ENCODE measurements at places on chromosomes 5 and 9. TPM values are rescaled to one million over a fixed set of nuclear protein-coding genes. Genes with fewer than 3 reads are reported as not detected.

- no peaks in the 10 kb centered on the region for H3K36me3 ChIP-seq
- DNase-seq: no peak
- no peaks in the 10 kb centered on the region for H3K4me1 ChIP-seq
- H3K27ac ChIP-seq: no peak overlapping the region
- H3K27me3 ChIP-seq: peaks cover 4% of the 10 kb centered on the region
Measured at GRCh38 chr5:36389245-36389644, 87.5 kb upstream of the RANBP3L start.

DNA sequence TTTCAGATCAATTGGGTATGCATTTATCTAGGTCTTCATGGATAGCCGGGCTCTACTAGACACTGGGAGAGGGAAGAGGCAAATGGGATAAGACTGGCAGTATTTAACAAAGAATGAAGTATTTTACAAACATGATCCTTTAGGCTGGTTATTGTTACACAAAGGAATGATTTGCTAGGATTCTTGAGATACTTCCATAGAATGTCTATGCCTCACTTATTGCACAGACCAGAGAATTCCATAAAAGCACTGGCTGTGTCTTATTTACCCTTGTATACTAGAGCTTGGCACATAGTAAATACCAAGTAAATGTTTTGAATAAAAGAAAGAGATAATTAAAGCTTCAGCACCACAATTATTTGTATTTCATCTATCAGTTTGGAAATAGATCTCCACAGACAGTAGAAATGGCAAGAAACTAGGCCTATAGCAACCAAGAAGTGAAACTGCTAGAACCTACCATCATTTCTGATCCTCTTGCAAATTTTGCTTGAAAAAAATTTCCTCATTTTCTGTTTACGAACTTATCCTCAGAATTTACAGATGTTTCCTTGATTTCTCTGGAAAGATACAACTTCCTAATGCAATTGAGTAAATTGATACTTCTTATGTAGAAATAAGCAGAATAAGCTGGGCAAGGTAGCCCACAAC lies 3.8 kb downstream of the PDCD1LG2 start:
- H3K27me3 ChIP-seq: no peaks in the 10 kb centered on the region
- H3K4me3 ChIP-seq: no peak overlapping the region
- H3K27ac ChIP-seq: no peak overlapping the region
- H3K36me3 ChIP-seq: no peaks in the 10 kb centered on the region

GRCh38 chr9:85723215-85723614 lies 18.5 kb downstream of the AGTPBP1 start:
- no peaks in the 10 kb centered on the region for H3K36me3 ChIP-seq
- peak overlapping the region; percentile 34 for H3K27ac ChIP-seq
- H3K4me3 ChIP-seq: peak overlapping the region; percentile 61
- peaks cover 23% of the 10 kb centered on the region for H3K4me1 ChIP-seq
- peak; percentile 9 for DNase-seq
- H3K27me3 ChIP-seq: no peaks in the 10 kb centered on the region

GRCh38 chr5:33563983-33564908 lies 123.5 kb downstream of the TARS1 start:
- no peaks in the 10 kb centered on the region for H3K27me3 ChIP-seq
- no peaks in the 10 kb centered on the region for H3K36me3 ChIP-seq
- no peak overlapping the region for H3K27ac ChIP-seq
- H3K4me3 ChIP-seq: no peak overlapping the region
- H3K4me1 ChIP-seq: no peaks in the 10 kb centered on the region

GRCh38 chr9:113492343-113493202 lies 29.0 kb downstream of the RGS3 start:
- no peaks in the 10 kb centered on the region for H3K36me3 ChIP-seq
- H3K27ac ChIP-seq: no peak overlapping the region
- H3K4me1 ChIP-seq: no peaks in the 10 kb centered on the region
- no peaks in the 10 kb centered on the region for H3K27me3 ChIP-seq
- no peak overlapping the region for H3K4me3 ChIP-seq
- no peak for DNase-seq

The MTREX gene
- 86.7 TPM for total RNA-seq

The PHF24 gene
- total RNA-seq: not detected

The CNTLN gene
- total RNA-seq: 0.52 TPM

The PDZD2 gene
- total RNA-seq: 1.3 TPM

The GABRG2 gene
- total RNA-seq: not detected

The REEP5 gene
- 45.6 TPM for total RNA-seq
